ENCODE measurements at places on chromosomes 6 and 20.
A peak's percentile ranks its signal among the peaks of the same experiment; 100 is the strongest.

- DNase-seq, result peak; percentile 93
Measured at GRCh38 chr6:37029249-37029971, 24.0 kb downstream of the FGD2 start.

GRCh38 chr6:168641446-168641845 is 200.5 kb downstream of the SMOC2 start:
- no peak for DNase-seq

GRCh38 chr6:83558975-83559374 is 46.6 kb downstream of the PRSS35 start:
- DNase-seq, result no peak

DNA sequence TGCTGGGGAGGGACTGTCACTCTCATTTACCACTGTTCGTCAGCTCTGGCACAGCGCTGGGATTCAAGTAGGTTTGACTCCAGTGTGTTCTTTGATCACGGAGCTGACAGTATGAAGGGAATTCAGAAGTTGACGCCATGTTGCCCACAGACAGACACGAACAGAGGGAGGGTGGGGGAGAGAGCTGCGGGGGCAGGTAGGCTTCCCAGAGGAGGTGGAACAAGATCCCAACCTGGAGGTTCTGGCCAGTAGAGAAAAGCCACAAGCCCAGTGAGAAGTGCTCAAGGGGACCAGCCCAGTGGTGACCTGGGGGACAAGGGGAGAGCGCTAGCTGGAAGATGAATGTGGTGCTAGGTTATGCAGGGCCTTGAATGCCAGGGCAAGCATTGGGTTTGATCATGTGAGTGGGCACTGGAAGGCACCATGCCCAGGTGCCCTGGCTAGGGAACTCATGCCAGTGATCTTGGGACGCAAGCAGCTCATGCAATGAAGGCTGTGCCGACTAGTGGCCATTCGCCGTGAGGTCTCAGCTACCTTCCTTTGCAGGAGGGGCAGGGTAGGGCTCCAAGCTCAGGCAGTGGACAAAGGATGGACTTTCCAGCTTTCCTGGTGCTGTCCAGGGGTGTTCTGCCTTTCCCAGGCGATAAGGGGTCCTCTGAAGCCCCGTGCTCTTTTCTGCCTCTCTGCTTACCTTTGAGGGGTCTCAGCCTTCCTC is 50.4 kb upstream of the APCDD1L start:
- DNase-seq, result no peak

DNA sequence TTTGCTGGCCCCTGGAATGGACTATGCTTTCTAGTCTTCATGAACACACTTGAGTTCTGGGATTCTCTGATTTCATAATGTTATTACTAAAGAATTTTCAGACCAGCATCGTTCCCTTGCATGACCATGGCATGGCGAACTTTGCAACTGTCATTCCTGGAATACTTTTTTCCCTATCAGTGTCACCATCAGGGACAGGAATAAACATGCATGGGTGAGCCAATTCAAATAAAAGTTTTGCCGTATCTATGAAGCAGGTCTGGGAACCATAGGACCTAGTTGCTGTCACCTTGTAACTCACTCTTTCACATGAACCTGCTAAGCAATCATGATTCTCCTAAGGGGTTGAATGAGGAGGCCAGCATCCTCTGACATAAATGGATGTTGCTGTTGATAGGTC is 68.2 kb upstream of the AGPAT4 start:
- DNase-seq, result no peak

Data from fibroblast of pulmonary artery (primary cell).